ENCODE measurements at places on chromosomes 13 and 19.

GRCh38 chr13:76481738-76482137 is 404.5 kb downstream of the KCTD12 start:
- no peak for DNase-seq

- DNase-seq, result no peak
Observed at GRCh38 chr13:80214521-80214991, 126.4 kb downstream of the SPRY2 start.

DNA sequence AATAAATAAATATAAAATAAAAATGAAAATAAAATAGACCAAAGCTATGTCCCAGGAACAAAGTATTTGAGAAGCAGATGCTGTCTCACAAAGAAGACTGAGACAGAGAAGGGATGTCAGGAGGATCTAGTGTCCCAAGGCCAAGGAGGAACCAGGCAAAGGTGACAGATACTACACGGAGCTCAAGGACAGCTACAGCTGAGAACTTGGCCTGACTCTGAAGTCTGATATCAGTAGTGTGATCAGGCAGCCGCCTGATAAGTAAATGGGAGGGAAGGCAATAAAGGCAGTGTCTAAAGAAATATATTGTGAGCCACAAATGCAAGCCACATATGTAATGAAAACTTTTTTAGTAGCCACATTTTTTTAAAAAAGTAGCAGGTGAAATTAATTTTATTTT is 20.4 kb upstream of the NANOS3 start:
- no peak for DNase-seq

DNA sequence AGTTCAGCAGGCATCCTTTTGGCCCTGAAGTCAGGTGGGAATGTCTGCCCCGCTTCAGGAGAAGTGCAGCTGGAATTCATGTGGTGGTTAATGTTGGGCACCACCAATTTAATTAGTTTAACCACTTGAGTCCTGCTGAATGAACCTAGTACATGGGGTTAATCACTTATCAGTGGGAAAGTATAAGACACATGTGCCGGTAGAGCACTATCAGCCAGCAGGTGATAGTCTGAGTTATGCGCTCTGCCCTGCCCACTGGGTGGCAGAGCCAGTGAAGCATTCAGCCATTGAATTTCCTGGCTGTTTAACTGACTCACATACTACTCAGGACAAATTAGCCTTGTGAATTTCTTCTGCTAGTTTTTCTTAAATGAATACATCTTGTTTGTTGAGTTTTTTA is 789.7 kb upstream of the PRR20A start:
- DNase-seq, result no peak

DNA sequence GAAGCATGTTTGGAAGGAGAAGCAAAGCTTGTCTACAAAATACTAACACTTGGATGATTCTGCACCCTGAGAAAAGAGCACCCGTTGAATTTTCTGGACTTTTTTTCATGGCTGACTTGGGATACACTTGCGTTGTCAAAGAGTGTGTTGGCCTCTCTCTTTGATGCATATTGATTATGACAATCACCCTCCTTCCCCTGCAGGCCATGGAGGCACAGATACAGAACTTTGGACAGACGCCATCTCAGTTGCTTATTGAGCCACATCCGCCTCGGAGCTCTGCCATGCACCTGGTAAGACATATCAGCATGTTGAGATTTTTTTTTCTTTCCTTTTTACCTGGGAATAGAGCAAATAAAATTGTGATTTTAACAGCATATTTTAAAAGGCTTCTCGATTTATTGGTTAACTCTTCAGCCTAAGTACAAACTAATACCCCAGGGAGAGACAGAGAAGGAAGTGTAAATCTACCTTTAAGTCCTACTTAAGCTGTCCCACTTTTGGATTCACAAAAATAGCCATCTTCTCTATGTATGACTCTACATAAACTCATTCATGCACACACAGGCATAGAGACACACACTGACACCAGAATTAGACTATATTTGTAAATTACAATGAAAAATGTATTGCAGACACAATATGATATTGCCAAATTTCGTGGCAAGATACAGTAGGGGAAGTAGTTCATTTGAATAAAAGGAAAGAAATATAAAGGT is 169.7 kb upstream of the MAB21L1 start:
- no peak for DNase-seq

GRCh38 chr19:10372690-10373089 is 7.7 kb downstream of the TYK2 start:
- DNase-seq, result no peak

GRCh38 chr19:49672131-49672919 is 4.7 kb upstream of the PRMT1 start:
- peak; percentile 81 for DNase-seq

GRCh38 chr19:53877361-53877766 is 4.6 kb upstream of the PRKCG start:
- peak; percentile 85 for DNase-seq

GRCh38 chr13:25351404-25351803 is 20.4 kb upstream of the ATP8A2 start:
- DNase-seq, result no peak

- DNase-seq, result peak; percentile 77
Observed at GRCh38 chr19:13784731-13785452, 10.4 kb upstream of the ZSWIM4 start.

- DNase-seq, result no peak
Observed at GRCh38 chr19:11639245-11639601, 41.9 kb downstream of the ZNF627 start.

GRCh38 chr13:77916488-77916887 is 2.1 kb downstream of the EDNRB start:
- no peak for DNase-seq

- DNase-seq, result no peak
Observed at GRCh38 chr13:73833325-73834070, 300.7 kb downstream of the KLF12 start.

GRCh38 chr13:40613192-40613818 is 53.1 kb downstream of the FOXO1 start:
- DNase-seq, result peak; percentile 74

DNA sequence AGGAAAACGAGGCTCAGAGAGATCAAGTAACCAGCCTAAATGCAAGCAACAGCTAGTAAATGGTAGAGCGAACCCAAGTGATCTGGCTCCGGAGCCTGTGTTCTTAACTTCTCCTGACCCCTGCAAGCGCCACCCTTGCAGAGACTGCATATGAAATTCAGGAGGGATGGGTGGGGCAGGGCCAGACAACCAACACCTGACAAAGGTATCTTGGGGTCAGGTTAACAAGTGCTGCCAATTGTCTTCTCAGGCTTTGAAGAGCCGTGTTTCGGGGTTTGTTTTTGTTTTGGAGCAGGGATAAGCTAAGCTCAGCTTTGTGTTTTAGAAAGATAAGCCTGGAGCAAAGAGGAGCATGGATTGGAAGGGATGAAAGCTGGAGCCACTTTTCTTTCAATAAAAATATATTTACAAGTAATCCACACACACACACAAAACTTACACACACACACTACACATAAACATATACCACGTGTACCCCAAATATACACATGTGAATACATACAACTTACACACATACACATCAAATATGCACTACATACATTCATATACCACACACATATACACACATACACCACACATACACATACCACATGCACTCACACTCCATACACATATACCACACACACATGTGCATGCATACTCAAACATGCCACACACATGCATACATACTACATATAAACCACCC is 722.0 kb downstream of the DIAPH3 start:
- DNase-seq, result no peak

GRCh38 chr13:62320129-62321108 is 904.8 kb upstream of the PCDH20 start:
- no peak for DNase-seq

DNA sequence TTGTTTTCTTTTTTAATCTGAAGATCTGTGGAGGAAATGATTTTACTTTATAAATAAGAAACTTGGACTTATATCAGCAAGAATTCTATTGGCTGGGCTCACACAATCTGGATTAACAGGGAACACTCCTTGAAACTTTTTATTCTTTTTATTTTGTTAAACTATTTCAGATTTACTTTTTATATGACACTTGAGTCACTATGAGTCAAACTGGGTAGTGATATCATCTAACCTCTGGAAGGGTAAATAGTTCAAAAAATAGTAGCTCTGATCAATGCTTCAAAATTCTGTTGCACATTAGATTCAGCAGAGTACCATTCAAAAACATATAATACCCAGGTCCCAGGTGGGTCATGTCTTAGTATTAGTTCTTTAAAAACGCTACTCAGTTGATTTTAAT is 55.1 kb upstream of the NBEA start:
- DNase-seq, result no peak

DNA sequence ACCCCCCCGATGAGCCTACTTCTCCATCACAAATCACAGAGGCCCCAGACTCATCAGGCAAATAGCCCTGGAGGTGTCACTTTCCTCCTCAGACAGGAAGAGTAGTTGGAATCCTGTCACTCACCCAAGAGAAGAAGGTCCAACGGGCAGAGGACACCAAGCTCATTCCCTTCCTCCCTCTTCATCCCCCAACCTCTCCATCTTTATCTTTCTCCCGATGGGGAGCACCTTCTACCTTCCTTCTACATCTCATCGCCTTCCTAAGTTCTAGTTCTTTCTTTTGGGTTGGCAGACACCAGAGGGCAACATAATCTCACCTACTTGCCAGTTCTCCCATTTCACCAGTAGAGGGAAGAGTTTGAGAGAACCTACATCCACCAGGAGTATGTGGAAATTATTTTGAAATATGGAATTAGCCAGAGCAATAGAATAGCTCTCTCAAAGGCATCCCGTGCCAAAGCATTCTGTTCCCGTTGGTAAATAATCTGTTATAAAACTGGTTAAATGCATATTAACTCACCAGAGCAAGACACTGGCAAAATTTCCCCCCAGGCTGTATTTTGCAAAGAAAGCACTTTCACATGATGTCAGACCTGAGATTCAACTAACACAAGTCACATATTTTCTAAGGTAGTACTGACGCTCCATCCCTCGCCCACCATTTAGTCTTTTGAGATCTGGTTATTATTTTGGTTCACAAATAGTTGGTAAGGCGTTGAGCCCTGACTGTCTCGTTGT is 55.0 kb downstream of the ZIC5 start:
- DNase-seq, result no peak

- DNase-seq, result no peak
Observed at GRCh38 chr13:77328819-77329132, 1.9 kb upstream of the MYCBP2 start.
